Fibroblast of villous mesenchyme (primary cell): ENCODE measurements at places on chromosomes 1 and 21. TPM values are rescaled to one million over a fixed set of nuclear protein-coding genes. Genes with fewer than 3 reads are reported as not detected.

GRCh38 chr1:61579802-61580201, 145.1 kb downstream of the TM2D1 start:
- no peak for DNase-seq

DNA sequence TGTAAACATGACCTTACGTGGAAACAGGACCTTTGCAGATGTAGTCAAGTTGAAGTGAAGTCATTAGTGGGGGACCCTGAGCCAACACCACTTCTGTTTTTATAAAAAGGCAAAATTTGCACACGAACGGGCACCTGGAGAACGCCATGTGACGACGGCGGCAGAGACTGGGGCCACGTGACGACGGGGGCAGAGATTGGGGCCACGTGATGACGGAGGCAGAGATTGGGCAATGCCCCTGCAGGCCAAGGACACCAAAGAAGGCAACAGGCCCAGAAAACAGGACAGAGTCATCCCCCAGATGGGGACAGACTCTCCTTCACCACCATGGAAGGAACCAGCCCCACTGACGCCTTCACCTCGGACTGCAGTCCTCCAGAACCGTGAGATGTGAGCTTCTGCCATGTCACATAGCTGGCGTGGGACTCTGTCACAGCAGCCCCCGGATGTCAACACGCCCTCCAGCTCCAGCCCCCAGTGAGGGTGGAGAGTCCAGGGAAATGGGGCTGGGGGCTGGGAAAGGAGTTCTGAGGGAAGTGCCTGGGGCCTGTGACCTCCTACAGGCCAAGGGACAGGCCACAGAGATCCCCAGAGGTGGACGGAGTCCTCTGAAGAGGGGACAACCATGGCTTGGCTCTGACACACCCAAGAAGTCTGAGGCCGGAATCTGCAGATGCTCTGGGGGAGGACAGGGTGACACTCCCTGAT, 4.0 kb downstream of the KRTAP12-4 start:
- DNase-seq = no peak

DNA sequence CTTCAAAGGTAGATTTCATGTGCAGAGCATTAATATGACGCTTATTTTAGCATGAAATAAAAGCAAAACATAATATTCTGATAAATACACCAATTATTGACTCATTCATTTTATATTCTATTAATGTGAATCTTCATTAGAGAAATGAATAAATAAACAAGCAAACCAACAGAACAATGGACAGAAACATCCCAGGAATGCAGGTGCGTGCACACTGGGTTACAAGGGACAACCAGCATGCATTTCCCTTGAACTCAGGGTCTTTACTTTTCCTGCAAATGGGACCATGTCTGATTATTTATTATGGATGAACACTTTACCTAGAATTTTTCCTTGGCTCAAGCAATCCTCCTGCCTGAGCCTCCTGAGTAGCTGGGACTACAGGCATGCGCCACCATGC, 13.5 kb downstream of the LRRC53 start:
- no peak for DNase-seq

DNA sequence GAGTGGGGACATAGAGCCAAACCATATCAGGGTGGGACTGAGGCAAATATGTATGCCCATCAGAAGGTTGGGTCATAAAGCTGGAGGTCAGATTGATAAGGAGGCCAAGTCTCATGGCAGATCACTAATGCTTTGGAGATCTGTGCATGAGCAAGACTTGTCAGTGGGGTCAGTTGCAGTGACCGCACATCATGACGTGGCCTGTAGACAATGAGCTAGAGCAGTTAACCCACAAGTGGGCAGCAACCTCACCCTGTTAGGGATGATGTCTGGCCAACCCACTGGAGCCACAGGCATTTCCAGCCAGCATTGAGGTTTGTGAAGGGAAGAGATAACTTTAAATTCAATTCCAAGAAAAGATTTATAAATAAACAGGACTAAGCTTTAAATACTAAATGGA, 66.7 kb downstream of the XCL1 start:
- DNase-seq = no peak

DNA sequence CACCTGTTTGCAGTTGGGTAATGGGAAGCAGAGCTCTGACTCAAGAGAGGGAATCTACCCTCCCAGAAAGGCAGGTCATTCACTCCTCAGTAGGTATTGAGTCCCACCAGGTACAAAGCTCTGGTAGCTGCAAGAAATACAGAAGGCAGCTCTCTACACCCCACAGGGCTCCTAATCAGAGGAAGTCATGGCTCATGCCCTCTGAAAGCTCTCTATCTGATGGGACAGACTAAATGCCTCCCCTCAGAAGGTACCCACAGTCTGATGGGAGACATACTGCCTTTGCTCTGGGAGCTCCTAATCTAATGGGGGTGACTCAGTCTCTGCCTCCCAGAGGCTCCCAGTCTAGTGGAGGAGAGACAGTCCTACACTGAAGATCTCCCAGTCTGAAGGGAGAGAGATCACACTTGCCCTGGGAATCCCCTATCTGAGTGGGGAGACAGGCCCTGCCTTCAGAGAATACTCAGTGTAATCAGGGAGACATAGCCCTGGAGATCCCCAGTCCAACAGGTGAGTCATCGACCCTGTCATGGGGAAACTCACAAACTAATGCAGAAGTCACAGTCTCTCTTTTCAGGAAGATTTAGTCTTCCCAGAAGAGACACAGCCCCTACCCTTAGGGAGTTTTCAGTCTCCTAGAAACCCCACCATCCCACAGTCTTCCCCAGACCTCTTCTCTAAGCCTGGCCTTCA, 23.7 kb downstream of the CAMK1G start:
- no peak for DNase-seq

GRCh38 chr1:199551967-199552565, 475.4 kb upstream of the NR5A2 start:
- DNase-seq = peak; percentile 72

DNA sequence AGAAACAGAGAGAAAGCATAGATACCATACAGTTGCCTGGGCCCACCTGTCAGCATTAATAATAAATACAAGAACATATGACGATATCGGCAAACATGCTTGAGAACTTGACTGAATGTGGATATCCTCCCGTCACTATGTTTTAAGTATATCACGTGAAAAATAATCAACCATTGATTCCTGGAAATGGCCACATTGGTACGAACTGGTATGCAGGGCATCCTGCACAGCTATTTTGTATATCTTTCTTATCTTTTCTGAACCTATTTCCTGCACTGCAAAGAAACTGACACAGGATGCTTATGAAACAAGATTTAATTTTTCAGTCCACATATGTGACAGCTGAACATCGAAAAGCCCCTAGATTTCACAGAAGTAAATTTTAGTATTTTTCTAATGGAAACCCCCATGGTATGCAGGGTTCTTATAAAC, 22.8 kb upstream of the RGS1 start:
- DNase-seq = no peak

DNA sequence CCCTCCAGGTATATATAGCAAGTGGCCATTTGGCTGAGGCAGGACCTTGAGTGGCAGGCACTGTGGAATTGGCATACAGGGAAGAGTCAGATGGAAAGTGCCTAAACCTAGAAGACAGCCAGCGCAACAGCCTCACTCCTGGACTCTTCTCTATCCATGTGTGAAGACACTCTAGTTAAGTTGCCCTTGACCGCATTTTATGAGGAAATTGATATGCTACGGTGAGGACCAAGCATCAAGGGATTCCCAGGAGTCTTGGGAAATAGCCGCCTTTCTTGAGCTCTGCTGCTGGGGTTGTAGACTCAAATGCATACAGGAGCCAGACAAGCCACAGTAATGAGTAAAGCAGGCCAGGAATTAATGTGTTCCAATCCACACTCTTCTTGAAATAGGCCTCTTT, 145.9 kb upstream of the KAZN start:
- no peak for DNase-seq

GRCh38 chr1:31991182-31991581, 22.5 kb upstream of the KHDRBS1 start:
- DNase-seq = no peak

DNA sequence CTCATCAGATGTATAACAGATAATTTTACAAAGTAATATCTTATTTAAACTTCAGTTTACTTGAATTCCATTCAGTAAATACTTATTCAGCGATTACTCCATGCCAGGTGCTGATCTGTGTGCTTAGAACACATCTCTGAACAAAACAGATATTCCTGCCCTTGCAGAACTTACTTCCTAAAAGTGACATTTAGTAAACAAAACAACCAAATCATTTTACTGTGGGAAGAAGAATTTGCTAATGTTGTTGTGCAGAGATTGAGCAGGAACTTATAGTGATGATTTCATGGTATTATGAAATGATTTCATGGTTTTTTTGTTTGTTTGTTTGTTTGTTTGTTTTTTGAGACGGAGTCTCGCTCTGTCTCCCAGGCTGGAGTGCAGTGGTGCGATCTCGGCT, 39.3 kb upstream of the WLS start:
- no peak for DNase-seq

GRCh38 chr1:152658649-152659048, 4.5 kb upstream of the LCE2D start:
- DNase-seq = no peak

DNA sequence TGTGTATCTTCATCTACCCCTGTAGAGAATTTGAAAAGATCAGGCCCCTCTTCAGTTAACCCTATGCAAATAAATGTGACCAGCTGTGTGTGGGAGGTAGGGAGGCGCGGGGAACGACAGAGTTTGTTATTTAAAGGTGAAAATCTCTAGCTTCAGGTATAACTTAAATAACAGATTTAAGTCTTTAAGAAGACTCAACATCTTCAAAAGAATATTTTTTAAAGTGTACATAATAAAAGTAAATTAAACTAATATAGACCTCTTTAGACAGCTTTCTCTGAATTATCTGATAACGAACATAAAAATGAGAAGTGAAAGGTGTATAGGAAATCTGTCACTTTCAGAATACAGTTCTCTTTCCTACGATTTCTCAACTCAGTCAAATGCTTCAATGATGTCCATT, 16.0 kb downstream of the ANGPTL3 start:
- DNase-seq = no peak

GRCh38 chr1:28864695-28865094, 49.7 kb upstream of the EPB41 start:
- no peak for DNase-seq

DNA sequence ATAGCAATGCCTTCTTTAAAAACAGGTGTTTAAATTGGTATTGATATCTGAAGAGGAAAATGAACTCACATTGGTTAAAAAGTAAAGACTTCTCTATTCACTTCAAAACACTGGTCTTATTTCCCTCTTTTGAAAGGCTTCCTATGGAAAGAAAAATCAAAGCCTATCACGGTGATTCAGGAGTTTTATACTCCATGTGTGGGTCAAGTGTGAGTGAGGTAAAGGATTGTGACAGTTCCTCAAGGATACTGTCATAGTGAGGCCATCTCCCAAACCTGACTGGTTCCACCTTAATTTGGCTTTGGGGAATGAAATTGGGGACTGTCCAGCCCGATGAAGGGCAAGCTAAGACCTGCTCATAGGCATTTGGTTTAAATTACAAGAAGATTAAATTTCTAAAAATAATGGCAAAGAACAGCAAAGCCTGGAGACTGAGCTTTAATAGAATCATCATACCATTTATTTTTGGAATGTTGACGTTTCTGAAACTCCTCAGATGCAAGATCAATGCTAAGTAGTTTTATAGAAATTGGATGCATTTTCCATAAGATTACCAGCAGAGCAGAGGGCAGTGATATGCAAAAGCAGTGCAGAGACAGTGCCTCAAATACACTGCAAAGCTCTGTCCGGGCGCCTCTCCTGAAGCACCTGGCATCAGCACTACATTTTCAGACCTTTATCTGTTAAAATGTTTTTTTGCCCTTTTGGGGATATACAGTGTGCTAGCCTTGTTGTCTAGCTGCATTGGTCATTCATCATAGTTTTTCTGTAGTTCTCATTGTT, 302.1 kb upstream of the SGIP1 start:
- no peak for DNase-seq

DNA sequence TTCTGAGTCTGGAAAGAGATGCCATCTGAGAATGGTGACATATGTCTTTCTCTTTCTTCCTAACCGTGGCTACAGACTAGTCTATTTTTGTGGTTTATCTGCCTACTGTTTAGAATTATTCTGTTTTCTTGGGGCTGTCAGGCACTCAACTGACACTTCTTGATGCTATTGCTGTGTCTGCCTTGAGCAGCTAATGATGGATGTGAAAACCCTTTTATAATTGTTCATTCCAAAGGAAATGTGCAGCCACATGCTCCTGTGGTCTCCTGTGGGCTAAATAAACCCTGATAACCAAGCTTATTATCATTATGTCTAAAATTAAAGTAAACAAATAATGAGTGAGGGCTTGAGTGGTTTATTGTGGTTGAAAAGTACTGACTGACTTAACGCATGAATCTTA, 52.7 kb upstream of the CXADR start:
- DNase-seq = no peak

DNA sequence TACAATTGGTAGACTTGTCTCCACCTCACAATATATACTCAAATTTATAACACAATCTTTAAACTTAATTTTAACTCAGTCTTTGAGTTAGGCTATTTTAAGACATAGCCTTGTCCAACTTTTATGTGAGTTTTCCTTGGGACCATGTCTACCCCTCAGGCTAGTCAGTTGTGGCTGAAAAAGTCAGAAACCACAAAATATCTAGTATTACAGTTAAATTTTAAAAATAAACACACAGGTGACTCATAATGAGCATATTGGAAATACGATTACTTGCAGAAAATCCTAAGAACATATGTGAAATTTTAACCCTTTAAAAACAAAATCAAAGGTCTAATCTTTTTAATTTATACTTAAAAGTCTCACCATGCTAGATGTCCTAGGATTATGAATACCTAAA, 4.8 kb upstream of the ASB17 start:
- peak; percentile 17 for DNase-seq

- peak; percentile 88 for DNase-seq
These were observed 34.0 kb upstream of the BCAR3 start for GRCh38 chr1:93715529-93716126.

- DNase-seq = no peak
These were observed 233.9 kb downstream of the PTBP2 start for GRCh38 chr1:96955307-96956012.

GRCh38 chr1:233294913-233295236, 650 bp downstream of the PCNX2 start:
- DNase-seq = peak; percentile 59

DNA sequence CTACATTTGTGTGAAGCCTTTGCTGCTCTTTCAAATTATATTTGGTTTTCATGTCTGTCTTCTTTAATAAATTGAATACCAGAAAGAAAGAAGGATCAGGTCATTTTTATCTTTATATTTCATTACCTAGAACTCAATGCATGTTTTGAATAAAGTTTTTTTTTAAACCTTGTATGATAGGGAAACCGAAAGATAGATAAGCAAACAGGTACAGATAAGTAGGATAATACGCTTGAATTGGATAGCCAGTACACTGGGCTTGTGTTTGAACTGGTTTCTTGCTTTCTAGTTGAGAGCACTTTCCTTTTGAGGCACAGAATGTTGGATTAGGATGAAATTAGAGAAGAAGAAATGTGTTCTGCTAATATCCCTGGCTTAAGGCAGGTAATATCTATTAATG, 46.9 kb downstream of the PKN2 start:
- DNase-seq = no peak

GRCh38 chr1:227946624-227947385, 927 bp downstream of the WNT9A start:
- peak; percentile 61 for DNase-seq

Gene ZNF691
- 6.4 and 11.2 TPM in 2 replicates for total RNA-seq

Gene KCNK1
- total RNA-seq = 2.6 and 4.3 TPM in 2 replicates

Gene CLCA4
- total RNA-seq = not detected in 2 replicates

Gene SLC2A5
- total RNA-seq = 0.97 and 2.2 TPM in 2 replicates

Gene PLA2G2C
- not detected in 2 replicates for total RNA-seq
